ENCODE measurements at places on chromosomes 12 and 14.

DNA sequence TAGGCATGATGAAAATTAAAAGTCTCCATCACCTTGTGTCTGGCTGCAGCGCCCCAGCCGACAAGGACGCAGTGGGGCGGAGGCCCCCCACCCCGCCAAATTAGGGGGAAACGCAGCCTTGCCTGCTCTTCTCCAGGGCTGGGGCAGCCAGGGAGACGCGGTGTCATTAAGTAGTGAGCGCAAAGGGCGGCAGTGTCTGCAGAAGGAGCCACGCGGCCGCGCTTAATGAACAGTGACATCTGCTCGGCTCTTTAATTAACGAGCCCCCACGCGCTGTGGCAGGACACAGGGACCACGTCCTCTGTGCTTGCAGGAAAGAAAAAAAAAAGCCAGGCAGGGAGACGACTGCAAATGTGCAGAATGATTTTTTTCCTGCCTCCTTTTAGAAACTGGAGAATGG, 93.4 kb upstream of the NCOR2 start:
- DNase-seq = peak; percentile 43

GRCh38 chr14:99936056-99936455, 129.2 kb upstream of the EVL start:
- no peak for DNase-seq

DNA sequence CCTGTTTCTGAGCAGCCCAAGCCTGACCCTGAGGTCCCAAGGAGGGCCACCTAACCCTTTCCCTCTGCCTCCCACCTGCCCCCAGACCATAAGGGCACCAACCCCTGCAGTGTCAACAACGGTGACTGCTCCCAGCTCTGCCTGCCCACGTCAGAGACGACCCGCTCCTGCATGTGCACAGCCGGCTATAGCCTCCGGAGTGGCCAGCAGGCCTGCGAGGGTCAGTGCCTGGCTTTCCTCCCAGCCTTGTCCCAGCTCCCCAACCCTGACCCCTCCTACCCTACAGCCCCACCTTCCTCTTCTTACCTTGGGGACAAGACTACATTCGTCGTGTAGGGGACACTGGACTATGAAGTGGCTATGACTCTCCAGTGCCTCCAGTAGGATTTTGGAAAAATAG, 33.7 kb upstream of the LRP1-AS start:
- no peak for DNase-seq

GRCh38 chr14:69532561-69533340, 41.9 kb downstream of the CCDC177 start:
- DNase-seq = no peak

GRCh38 chr14:36293824-36294223, 26.6 kb downstream of the MBIP start:
- no peak for DNase-seq

DNA sequence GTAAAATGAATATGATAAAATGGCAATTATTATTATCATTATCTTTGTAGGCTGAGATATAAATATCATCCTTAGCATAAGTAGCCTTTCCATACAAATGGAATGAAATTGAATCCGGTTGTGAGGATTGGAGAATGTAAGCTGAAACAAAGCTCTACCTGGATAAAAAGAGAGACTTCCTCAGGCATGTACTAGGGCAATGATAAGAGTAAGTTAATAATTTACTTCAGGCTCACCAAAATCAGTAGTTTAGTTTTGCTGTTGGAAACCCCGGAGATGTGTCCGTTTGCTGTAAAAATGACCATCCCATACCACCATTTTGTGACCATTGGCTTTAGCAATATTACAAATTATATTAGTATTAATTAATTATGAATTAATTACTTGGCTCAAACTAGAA, 96.3 kb downstream of the C12orf75 start:
- no peak for DNase-seq

GRCh38 chr14:75911883-75912282, 69.9 kb downstream of the TGFB3 start:
- no peak for DNase-seq

DNA sequence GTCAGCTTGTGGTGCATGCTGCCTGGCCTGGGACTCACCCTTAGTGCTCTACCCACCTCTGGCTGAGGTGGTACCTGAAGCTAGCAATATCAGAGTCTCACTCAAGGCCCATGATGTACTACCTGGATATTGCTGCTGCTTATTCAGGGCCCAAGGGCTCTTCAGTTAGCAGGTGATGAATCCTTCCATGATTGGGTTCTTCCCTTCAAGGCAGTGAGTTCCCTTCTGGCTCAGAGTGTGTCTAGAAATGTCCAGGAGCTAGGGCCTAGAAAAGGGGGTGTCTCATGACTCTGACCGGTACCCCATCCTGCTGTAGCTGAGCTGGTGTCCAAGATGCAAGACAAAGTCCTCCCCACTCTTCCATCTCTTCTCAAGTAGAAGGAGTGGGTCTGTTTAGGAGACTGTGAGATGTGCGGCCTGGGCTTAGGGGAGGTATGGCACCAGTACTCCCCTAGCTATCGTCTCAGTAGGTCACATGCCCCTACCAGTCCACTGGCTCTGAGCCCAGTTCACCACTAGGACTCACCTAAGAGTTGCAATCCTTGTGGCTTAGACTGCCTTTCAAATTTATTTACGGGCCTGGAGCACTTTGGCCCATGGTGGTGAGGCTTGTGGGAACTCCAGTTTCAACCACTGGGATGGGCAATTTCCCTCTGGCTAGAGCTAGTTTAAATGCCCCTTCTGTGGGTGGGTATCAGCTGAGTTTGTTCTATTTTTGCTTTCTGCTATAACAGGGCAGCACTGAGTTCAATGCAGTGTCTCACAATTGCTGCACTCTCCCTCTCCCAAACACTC, 12.2 kb downstream of the PRORP start:
- DNase-seq = no peak

GRCh38 chr12:131796411-131796736, 31.8 kb upstream of the MMP17 start:
- no peak for DNase-seq

- no peak for DNase-seq
Observed at GRCh38 chr14:95920769-95921438, 44.3 kb downstream of the TUNAR start.

DNA sequence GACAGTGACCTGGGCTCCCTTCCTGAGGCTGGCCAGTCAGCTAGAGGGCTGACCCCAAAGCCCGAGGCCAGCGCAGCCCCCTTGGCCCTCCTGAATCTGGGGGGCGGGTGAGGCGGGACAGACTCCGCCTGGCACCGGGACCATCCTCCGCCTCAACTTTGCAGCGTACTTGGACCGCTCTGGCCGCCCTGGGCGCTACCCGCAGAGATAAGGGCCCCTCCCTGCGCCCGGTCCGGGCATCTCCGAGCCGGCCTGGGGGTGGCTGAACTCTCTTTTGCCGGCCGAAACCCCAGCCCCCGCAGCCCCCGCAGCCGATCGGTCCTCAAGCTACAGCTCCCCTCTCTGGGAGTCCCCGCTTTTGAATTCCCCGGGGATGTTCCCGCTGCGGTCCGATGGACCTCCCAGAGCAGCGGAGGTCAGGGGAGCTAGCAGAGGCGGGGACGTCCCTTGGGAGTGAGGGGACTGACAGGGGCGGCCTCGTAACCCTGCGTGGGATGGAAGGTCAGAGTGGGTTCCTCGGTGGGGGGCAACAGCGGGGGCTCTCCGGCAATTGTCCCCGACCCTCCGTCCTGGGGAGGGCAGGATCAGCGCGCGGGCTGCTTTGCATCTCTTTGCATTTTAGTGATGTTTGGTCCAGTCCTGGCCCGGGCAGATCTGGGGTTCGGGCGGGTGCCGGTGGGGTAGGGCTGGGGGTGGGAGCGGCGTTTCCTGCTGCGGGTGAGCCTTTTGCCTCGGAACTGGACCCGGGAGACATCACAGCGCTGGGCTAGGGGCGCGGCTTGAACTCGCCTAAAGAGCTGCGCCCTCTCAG, at the start of gene CRIP1:
Gene CRIP1 (plus strand): TSS at position 724 of the 811 bp plus-strand sequence. CDS start 374 bp downstream, outside the sequence.
- DNase-seq = no peak

GRCh38 chr12:93468008-93468371, 676 bp downstream of the MRPL42 start:
- no peak for DNase-seq

GRCh38 chr12:52942066-52942900, 6.6 kb upstream of the KRT18 start:
- no peak for DNase-seq

DNA sequence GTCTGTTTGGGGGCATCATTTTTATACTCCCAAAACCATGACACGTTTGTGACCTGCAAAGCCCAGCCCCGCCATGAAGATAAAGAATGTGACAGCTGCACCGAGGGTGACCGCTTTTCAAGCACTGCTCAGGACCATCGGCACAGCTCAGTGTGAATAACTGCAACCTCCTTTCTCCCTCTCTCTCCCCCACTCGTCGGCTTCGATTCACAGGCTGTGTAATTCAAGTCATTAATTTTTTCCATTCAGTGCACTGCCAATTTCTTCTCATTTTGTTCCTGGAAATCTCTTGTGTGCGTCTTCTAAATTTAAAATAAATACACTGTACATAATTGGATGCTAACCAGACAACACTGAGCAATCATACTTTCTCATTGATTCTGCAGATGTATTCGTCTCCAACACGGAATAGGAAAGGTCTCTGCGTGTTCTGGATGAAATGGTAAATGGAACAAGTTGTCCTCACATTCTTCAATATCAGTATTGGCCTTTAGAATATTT, 260.8 kb downstream of the TTC8 start:
- no peak for DNase-seq

DNA sequence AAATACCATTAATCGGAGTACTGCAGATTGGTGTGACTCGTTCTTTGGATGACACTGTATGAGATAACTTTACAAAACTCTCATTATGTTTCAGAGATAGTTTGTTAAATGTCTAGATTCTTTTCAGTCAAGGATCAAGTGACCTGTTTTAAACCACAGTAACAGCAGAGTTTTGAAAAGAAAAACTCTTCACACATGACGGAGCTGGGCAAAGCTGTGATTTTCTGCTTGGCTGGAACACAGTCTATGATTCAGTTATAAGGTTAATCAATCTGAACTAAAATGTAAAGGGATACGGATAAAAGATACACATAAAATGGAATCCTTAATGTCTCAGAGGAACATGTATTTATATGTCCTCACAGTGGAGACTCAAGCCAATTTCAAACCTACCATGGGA, 573.2 kb downstream of the PRKD1 start:
- DNase-seq = no peak

- DNase-seq = no peak
Observed at GRCh38 chr14:71722885-71723284, 209.3 kb upstream of the RGS6 start.

DNA sequence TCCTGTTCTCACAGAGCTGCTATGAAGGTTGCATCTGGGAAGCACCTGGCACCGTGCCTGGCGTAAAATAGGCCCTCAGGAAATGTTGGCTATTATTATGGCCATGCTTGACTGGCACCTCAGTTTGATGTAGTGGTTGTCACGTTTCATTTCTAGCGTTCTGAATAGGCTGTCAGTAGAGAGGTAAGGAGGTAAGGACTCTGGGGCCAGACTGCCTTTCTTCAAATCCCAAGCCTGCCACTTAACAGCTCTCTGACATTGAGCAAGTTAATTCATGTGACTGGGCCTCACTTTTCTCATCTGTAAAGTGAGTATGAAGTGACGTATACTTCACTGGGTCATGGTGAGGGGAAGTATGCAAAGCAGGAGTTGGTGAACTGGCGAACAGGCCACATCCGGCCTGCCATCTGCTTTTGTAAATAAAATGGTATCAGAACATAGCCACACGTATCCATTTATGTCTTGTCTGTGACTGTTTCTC, 196.2 kb downstream of the CACNA1C start:
- peak; percentile 87 for DNase-seq

GRCh38 chr14:71465316-71465715, 466.9 kb upstream of the RGS6 start:
- DNase-seq = no peak

DNA sequence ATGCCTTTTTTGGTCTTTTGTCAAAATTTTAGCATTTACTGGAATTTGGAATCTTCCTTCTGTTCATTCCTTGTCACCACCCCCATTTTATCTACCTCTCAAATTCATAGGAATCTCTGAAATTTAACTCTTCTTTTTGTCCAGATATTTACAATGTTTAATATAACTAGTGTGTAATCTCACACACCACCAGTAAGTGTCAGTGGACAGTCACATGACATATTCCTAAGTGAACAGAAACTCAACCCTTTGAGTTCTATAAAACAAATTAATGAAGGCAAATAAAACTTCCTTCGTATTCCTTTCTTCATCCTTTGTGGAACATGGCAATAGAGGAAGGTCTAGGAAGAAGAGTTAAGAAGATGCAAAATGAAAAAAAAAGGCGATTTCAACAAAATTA, 26.6 kb downstream of the ATF7 start:
- no peak for DNase-seq

DNA sequence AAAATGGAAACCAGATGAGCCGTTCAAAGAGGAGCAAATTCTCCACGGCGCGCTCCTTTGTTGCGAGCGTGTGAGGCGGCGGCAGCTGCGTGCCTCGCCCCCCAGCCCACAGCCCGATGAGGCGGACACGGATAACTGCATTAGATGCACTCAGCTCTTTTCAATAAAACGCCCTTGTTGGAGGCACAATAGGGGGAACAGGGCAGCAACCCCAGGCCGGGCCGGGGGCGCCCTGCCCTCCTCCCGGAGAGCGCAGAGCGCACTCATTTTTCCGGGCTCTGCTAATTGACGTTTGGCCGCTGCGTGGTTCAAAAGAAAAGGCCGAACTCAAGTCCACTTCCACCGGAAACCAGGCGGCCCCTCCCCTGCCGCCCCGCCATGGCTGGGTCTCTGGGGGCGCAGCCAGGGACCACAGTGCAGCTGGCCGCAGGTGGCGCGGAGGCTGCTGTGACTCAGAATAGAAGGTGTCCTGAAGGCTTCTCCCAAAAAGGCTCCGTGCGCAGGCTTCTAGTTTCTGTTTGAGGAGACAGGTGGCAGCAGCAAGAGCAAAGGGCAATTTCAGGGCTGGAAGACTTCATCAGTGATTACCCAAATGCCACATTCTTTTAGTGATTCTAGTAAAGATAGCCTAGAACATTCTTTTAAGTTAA, 29.0 kb upstream of the SMOC1 start:
- no peak for DNase-seq

- DNase-seq = peak; percentile 97
Observed at GRCh38 chr12:6937481-6938352, 5.9 kb upstream of the RNU7-1 start.

DNA sequence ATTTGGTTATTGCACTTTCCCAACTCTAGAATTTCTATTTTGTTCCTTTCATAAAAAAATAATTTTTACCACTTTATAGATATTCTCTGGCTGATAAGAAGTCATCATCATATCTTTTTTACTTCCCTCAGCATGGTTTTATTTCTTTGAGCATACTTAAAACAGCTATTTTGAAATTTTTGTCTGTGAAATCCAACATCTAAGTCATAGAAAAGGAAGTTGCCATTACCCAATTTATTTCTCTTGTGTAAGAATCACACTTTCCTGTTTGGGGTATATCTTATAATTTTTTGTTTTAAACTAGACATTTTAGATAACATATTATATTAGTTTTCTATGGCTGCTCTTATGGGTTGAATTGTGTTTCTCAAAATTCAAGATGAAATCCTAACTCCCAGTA, 400.2 kb upstream of the OR4E1 start:
- no peak for DNase-seq

DNA sequence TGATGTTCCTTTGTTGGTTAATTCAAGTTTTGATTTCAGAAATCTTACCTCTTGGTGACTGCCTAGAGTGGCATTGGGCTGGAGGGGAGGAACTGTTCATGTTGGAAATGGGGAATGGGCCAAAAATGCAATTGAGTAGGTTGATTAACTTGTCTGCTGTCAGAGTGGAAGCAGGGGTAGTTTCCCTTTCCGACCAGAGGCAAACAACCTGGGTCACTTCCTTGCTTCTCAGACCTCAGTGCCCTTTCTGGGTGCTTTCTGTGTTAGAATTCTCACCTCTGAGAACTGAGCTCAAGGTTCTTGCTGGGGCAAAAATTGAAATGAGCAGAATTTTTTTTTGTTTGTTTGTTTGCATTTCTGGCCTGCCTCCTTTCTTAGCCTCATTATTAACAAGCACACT, 2.3 kb upstream of the M6PR start:
- no peak for DNase-seq

Measured in NCI-H1105 treated with DMSO at 0.1 percent for 48 hours (cell line).